A549 (cell line): ENCODE measurements at places on chromosomes 1 and 21. TPM values are rescaled to one million over a fixed set of nuclear protein-coding genes. Genes with fewer than 3 reads are reported as not detected.

DNA sequence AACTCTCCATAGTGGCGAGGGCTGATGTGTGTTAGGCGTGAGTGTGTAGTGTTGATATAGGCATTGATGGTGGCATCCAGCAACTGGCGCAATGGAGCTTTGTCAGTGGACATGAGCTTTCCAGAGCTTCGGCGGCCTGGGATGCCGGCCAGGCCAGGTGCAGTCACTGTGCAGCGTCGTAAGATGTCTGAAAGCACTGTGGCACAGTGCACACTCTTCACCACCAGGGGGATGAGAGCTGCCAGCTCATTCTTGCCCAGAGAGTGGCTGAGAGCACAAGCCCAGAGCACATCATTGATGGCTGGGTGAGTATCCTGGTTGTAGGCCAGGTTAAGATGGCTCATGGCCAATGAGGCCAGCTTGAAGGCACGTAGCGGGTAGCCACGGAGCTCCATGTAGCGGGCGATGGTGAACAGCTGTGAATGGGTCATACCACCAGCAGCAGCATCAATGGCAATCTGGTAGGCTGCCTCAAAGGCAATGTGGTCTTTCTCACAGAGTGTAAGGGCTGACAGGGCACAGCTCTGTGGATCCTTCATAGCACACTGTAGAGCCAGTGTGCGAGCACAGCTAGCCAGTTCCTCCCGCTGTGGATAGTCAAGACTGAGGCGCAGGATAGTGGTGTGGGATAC, 6.7 kb downstream of the UROD start:
- peak; percentile 24 for DNase-seq

DENND2C gene
- 0.16 to 0.20 TPM (median 0.18 TPM) in 3 replicates for polyA plus RNA-seq

LMO4 gene
- polyA plus RNA-seq, result 54.1 to 62.2 TPM (median 54.7 TPM) in 3 replicates

DNA sequence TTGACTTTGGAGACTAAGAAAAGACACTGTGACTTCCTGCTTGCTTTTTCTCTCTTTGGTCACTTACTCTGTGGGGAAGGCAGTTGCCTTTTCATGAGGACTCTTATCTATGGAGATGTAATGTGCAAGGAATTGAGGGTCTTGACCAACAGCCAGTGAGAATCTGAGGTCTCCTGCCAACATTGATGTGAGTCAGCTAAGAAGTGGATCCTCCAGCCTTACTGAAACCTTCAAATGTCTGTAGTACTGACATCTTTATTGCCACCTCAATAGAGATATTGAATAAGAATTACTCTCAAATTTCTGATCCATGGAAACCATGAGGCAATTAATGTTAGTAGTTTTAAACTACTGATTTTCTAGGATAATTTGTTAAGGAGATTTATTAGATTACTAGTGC, 598.4 kb downstream of the ADGRL2 start:
- no peak for DNase-seq

FASLG gene
- polyA plus RNA-seq, result 0.04 TPM in 1 of 3 replicates, not detected in the others

KANK4 gene
- polyA plus RNA-seq, result 0.54 to 0.81 TPM (median 0.62 TPM) in 3 replicates

LAD1 gene
- 0.67 to 1.1 TPM (median 0.87 TPM) in 3 replicates for polyA plus RNA-seq

GRCh38 chr1:3415260-3416090, 39.0 kb upstream of the ARHGEF16 start:
- no peak for DNase-seq

DNA sequence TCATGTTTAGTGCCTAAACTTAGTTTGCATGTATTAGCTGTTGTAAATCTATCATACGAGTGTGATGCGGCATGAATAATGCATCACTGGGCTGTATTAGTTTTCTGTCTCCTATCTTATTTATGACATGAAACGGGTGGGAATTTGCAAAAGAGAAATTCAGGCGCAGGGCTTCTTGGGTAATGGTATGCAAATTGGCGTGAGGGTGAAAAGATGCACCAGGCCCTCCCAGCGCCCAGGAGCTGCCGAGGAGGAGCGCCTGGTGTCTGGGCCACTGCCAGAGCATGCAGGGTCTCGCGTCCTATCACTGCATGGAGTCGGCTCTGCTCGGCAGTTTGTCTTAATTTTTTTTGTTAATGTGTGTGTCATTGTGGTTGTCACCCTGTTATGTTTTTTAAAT, 82.9 kb upstream of the ACTL8 start:
- no peak for DNase-seq

KIF21B gene
- polyA plus RNA-seq, result 1.3 to 1.5 TPM (median 1.4 TPM) in 3 replicates
